ENCODE measurements at places on chromosomes 5 and 9.

GRCh38 chr5:45521067-45521466 lies 175.1 kb downstream of the HCN1 start:
- ATAC-seq, result no peak

GRCh38 chr9:136268318-136268717 lies 22.7 kb upstream of the QSOX2 start:
- no peak for ATAC-seq

GRCh38 chr5:149433524-149434131 lies 54.5 kb upstream of the IL17B start:
- peak; percentile 2 for ATAC-seq

GRCh38 chr9:80839821-80840675 lies 849.3 kb downstream of the TLE1 start:
- ATAC-seq, result no peak

DNA sequence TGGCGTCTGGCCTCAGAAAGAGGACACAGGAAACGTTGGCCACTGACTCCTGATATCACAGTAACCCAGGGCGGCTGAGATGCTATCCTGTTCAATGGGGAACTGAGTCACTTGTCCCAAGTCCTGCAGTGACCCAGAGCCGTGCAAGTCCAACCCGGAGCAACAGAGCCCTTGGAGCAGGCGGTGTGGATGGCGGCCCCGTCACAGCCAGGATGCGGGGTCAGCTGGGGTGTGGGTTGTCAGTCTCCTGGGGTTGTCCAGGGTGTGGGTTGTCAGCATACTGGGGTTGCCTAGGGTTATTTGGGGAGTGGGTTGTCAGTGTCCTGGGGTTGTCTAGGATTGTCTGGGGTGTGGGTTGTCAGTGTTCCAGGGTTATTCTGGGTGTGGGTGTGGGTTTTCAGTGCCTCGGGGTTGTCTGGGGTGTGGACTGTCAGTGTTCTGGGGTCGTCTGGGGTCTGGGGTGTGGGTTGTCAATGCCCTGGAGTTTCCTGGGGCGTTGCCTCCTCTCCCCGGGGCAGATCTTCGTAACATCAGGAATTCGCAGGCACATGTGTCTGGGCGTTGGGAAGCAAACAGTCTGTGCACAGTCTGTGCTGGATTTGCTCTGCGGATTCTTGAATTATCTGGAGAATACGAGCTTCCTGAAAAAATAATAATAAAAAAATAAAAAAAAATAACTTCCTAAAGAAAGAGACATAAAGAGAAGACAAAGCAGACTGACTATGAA lies 257.5 kb downstream of the PARP8 start:
- peak; percentile 30 for ATAC-seq

- ATAC-seq, result no peak
Measured at GRCh38 chr9:92055624-92056023, 59.6 kb downstream of the SPTLC1 start.

- no peak for ATAC-seq
Measured at GRCh38 chr9:35026671-35027070, 37.1 kb downstream of the DNAJB5 start.

- no peak for ATAC-seq
Measured at GRCh38 chr9:115969096-115969495, 184.5 kb upstream of the PAPPA start.

DNA sequence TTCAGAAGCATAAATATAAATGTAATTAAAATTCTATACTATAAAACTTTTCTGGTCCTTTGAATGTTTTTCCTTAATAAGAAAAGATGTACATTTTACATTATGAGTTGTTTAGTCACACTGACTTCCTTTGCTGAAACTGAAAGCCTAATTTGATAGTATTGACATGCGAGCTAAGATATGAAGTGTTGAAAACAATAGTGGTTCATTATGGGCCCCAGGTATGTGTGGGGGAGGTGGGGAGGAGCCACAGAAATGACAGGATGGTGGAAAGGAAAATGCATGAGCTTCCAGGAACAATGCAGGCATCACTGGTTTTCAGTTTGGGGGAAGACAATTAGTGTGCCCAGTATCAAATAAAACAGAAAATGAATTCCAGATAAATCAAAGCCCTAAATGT lies 35.4 kb upstream of the RLN1 start:
- ATAC-seq, result no peak

DNA sequence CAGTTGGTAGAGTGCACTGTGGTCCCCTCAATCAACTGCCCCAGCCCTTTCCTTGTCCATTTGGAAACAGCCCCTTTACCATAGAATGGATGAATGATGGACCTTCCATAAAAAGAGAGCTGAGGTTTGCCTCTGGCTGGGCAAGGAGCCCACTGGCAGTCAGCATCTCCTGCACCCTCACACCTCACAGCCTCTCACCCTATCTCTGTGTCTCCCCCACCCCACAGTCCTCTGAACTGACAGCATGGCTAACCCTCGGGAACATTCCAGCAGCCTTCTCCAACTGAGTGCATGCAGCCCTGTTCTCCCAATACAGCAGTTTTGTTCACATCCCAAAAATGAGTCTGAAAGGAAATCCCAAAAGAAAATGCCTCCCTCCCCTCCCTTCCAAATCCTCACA lies 51.7 kb downstream of the RETREG1 start:
- no peak for ATAC-seq

- ATAC-seq, result no peak
Measured at GRCh38 chr5:134462761-134463160, 51.1 kb upstream of the CDKN2AIPNL start.

DNA sequence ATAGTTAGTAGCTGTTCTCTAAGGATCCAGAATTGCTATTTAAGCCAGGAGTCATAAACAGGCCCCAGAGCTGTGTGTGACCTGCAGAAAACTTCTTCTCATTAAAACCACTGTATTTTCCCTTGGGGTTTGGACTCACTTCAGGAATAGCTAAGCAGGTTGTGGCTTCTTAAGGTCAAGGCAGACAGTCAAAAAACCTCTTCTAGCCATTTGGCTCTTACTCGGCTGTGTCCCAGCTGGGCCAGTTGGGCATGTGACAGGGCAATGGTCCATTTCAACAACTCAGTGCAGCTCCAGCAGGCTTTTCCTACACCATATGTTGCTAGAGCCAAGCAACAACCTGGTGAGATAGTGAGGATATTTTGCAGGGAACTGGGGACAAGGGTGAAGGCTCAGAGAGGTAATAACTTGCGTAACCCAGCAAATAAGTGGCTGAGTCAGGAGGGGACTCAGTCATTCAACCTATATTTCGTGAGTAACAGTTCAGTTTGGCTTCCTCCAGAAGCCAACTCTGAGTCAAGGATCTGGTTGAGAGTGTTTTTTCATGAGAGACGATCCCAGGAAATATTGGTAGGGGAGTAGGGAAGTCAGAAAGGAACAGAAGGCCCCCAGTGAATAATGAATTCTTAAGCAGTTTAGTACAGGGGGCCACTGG lies 115.4 kb upstream of the PPP2R2B start:
- no peak for ATAC-seq

- ATAC-seq, result no peak
Measured at GRCh38 chr9:77016526-77017504, 2.6 kb upstream of the FOXB2 start.

GRCh38 chr5:37576552-37576951 lies 197.4 kb downstream of the WDR70 start:
- no peak for ATAC-seq

- ATAC-seq, result peak; percentile 81
Measured at GRCh38 chr5:97071101-97071500, 71.3 kb downstream of the LIX1 start.

DNA sequence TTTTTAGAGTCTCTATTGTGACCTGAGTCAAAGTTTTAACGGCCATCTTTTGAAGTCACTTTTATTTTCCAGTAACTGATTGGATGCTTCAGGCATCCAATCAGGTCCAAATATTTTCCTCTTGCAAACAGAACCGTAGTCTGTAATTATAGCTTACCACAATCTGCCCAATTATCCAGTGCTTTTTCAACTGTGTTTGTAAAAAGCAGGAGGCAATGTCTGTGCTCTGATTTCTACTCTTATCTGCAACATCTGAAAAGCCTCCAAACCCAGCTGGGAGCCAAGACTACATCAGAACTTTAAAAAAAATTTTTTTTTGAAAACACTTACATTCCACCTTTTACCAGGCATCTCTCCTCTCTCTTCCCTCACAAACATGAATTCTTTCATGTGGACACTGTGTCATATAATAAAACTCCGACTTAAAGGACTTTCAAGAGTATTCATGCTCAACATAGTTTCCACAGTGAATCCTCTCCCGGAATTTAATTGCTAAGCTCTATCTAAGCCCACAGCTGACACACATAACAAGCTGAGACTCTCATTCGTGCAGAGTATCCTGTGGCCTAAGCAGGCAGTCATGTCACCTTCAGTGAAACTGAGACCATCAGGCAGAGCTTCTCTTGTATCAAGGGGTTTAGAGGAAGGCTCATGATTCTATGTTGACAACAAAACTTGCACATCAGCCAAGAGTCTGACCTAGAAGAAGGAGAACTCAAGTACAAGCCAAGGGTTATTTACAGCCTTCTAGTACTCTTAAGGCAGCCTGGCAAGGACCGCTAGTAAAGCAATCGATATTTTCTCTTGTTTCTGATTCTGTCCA lies 272.7 kb downstream of the TLE1 start:
- ATAC-seq, result no peak

DNA sequence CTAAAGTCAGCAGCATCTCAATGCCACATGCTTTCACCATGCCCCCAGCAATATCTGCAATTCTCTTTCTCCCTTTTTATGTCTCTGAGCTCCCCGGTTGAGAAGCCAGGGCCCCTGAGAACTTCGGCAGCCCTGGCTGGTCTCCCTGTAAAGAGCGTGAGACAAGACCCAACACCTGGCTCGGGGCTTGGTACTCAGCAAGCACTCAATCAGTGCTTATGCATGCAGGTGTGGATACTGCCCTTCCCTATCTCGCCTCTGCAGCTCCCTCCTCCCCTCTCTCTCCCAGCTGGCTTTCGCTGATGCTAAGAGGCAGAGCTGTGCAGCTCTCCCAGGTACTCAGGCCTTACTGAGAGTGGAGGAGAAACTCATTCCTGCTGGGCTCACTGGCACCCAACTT lies 41.7 kb upstream of the AKNA start:
- ATAC-seq, result no peak

GRCh38 chr5:109278141-109278540 lies 131.6 kb downstream of the PJA2 start:
- no peak for ATAC-seq

- no peak for ATAC-seq
Measured at GRCh38 chr5:16995372-16995771, 59.3 kb upstream of the MYO10 start.

- peak; percentile 49 for ATAC-seq
Measured at GRCh38 chr5:142106061-142106460, 2.5 kb upstream of the NDFIP1 start.

DNA sequence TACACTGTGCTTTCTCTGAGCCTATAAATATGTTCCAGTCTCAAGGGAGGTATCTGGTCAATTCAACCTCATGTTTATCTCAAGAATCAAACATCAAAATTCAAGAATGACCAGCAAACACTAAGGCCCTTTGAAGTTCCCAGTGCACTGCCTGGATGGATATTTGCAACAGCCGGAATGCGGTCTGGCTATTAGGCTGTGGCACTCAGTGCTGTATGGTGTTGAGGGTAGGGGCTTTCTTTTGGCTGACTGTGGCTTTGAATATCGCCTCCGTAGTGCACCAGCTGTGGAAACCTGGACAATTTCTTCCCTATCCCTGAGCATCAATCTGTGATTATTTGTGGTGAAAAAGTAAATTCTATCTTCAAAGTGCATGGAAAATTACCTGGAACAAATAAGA lies 220.4 kb downstream of the BRINP1 start:
- no peak for ATAC-seq

- ATAC-seq, result no peak
Measured at GRCh38 chr9:70256123-70256551, 2.6 kb upstream of the SMC5 start.

- ATAC-seq, result no peak
Measured at GRCh38 chr5:165349735-165350134, 1844.3 kb downstream of the MAT2B start.

GRCh38 chr5:145562931-145563330 lies 272.2 kb downstream of the PRELID2 start:
- no peak for ATAC-seq

DNA sequence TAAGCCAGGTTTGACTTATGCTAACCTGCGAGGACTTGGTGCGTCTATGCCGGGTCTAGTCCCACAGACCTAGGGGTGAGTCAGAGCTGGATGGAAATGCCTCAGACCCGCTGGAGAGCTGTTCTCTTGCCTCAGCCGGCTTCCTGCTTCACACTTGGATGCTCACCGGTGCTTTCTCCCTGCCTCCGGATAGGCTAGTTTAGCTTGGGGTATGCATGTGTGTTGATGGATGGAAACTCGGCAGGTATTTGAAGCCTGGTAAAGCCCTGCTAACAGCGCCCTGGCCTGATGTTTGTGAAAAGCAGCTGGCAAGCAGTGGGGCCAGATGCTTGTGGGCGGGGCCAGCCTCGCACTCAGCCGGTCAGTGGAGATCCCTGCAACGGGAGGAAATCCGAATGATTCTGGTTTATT lies 29.3 kb downstream of the PRRC2B start:
- ATAC-seq, result peak; percentile 76

GRCh38 chr5:159518371-159518770 lies 188.1 kb upstream of the IL12B start:
- no peak for ATAC-seq

- ATAC-seq, result no peak
Measured at GRCh38 chr5:675871-676698, 17.1 kb downstream of the TPPP start.

- no peak for ATAC-seq
Measured at GRCh38 chr5:96743805-96744204, 63.9 kb downstream of the ERAP1 start.

DNA sequence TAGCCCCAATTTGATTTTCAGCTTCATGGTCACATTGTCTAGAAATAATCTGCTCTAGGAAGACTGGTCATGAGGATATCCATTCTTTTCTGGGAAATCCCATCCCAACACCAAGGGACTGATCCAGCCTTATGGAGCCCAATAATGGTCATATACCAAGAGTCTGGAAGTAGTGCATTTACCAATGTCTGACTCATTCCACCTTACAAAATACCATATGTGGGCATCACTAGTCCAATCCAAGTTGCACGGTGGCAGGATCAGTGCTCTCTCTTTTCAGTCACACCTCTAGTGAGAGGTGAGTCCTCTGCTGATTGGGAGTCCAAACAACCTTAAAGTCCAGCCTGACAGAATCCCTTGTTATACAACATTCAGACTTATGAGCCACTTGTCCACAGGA lies 73.7 kb downstream of the FEM1C start:
- no peak for ATAC-seq

GRCh38 chr5:31626156-31626555 lies 12.8 kb upstream of the PDZD2 start:
- no peak for ATAC-seq

All from gastroesophageal sphincter (tissue), 4 donors.